ENCODE measurements at places on chromosomes 12 and 14.

DNA sequence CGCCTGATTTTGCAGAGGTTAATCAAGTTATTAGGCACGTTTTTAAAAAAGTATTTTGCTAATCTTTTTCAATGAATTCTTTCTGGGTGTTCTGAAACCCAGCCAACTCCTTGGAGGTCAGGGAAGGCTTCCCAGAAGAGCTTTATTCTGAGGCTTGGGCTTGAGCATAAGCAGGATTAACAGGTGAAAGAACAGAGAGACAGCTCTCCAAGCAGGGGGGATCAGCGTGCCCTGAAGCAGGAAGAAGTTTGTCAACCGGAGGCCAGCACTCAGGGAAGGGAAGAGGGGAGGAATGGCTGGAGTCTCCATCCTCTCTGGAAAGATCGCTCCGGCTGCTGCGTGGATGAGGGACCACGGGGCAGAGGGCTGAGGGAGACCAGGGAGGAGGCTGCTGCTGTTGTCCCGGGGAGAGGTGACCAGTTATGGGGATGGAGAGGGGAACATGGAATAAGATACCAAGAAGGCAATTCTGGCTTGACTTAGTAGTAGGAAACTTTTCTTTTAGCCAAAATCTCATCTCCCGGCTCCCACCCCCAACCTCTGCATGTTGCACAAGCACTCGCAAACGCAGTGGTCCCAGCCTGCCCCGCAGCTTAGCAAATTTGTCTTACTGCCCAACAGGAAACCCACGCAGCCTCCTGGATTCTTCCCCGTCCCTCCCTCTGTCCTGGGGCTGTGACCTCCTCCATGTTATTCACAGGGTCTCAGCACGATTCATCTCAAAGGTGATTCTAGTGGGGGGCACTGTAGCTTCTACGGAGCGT lies 1.1 kb upstream of the SSH1 start:
- no peak for DNase-seq

- no peak for DNase-seq
These were observed 54.2 kb upstream of the GZMB start for GRCh38 chr14:24688030-24688658.

GRCh38 chr12:76836633-76837032 lies 42.2 kb downstream of the CSRP2 start:
- no peak for DNase-seq

DNA sequence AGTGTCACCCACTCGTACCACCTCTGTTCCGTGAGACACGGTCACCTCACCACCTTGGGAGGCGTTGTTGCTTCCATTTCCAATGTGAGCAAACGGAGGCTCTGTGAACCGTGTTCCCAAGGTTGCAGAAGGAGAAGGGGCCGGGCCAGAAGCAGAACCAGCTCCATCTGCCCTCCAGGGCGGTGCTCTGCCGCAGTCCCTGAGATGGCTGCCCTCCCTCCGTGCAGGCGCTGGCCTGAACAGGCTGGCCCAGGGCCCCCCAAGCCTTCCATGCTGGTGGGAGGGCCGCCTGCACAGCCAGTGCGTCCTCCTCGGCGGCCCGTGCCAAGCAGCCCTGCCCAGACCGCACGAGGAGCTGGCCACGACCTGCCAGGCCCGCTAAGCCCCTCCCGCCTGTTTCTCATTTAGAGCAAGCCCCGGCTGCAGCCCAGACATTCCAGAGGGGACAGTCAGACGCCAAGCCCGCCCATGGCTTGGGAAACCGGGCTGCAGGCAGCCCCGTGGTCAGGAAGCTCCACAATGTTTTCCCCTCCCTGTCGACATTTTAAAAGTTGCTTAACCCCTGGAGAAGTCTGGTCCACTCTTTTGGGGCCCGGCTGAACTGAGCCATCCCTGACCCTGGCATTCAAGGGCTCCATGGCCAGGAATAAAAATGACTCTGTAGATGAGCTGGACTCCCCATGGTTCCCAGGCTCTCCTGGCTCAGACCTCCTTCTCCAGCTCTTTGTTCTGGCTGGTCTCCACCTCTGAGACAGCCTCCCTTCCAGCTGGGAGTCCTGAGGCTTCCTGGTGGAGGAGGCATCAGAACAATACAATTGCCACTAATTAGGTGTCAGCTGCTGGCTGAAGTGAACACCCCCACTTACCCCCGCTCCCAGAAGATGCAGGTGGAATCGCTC lies 236.0 kb downstream of the BCL11B start:
- no peak for DNase-seq

DNA sequence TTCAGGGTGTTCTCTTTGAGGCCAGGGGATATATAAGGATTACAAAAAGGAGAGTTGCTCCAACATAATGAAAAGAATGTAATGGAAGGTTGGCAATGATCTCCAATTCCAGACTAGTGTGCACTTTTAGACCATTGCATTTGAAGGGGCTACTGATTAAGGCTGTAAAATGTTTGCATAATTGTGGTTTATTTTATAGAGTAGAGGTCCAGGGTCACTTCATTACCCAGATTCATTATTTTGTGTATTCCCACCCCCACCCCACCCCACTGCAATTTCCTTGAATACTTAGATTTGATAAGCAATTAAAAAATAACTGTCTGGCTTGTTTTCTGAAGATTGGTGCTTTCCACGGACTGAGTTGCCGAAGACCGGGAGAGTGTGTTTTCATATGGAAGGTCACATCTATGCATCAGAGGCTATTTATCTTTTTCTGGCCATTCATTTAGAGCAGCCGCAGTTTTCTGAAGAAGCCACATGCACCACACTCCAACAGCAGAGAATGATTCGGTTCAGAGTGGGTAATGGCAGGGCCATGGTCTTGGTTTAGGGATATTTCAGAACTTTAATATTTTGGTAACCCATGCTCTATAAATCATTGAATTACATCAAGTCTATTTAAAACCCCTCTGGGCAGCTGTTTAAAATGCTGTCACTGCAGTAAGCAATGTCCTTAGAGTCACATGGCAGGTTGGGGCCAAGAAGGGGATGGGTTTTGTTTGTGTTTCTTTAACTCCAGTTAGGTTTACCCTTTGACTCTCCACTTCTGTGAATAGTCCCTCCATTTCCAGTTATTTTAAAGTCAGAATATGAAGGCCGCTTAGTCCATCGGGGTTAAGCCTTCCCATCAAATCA lies 94.6 kb downstream of the TMEM30B start:
- no peak for DNase-seq

DNA sequence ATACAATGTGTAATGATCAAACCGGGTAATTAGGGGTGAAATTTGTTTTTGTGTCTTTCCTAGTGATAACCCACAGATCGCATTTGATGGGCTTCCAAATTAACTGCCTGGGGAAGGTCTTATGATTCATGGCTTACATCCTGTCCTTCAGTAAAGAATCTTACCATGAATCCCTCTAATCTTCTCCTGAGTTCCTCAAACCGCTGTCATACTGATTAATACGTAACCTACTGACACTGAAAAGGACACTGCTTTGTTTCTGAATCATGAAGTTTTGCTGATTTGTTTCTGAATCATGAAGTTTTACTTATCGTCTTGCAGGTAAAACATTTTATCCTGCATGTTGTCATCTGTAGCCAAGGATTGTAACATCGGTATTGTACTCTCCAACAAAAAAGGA lies 52.0 kb upstream of the CRY1 start:
- no peak for DNase-seq

DNA sequence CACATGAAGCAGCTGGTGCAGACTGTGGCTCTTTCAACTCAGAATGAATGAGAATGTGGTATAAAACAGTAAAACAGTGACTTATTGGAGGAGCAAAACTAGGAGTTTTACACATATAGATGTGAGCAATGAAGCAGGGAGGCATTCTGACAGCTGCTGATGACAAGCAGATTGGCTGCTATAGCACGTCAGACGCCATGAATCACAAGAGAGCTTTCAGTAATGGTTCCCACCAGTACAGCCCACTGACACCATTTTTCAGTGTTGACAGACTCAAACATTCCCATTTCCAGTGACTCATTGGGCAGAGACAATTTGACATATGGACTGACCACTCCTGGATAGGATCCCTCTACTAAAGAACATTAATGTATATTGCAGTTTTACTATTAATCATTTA lies 24.6 kb upstream of the FSCB start:
- DNase-seq = no peak

Data from stimulated activated CD4-positive, alpha-beta T cell treated with anti-CD3 and anti-CD28 coated beads, Interleukin-1b, Interleukin-23, amount 100 ng/mL, for 1 hour (primary cell).